ENCODE measurements at places on chromosomes 16 and 17.

DNA sequence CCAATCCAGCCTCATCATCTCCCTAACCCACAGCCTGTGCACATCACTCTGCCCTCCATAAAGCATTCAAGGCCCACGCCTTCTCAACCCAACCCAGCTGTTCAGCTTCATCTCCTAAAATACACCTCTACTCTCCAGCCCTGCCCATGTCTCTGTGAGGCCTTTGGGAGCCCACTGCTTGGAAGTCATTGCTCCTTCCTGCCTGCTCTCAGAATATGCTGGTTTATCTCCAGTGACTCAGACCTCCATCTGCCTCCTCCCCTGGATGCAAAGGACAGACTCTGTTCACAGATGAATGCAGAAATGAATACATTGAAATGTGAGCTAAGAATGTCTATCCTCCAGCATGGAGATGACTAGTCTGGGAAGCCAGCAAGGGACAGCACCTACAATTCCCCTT, 19.0 kb downstream of the KCNG4 start:
- no peak for DNase-seq

DNA sequence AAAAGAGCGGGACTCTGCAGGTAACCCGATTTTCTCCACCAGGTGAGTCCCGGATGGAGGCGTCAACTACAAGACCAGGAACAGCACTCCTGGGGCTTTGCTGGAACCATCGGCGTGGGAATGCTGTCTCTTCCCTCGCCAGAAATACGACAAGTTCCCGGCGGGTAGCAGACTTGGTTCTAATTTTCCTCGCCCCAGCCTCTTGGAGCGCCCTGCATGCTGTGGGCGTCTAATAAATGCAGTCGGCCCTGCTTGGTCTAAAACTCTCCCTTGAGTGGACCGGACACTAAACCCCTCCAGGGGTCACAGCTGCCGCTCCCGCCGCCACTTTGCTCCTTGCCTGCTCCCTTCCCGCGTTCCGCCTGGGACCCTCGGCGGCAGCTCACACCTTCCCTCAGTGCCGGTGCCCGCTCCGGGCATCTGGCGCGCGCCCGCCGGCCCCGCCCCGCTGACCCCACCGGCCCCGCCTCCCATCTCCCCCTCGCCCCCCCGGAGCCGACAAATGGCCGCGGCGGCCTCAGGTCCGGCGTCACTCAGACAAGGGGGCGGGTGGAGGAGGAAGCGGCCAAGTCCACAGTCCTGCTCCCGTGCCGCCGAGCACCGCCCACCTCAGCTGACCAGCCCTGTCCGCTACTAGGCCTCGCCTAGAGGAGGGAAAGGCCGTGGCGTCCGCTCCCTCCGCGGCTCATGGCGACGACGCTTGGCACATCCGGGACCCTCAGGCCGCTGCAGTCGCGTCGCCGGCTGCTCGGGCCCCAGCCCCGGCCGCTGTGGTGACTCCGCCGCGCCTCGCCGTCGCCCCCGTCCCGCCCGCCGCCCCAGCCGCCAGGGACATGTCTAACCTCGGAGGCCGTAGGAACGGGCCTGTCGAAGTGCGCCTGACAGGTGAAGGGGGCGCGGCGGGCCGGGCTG, 65.8 kb downstream of the KPNA2 start:
- peak; percentile 91 for DNase-seq

DNA sequence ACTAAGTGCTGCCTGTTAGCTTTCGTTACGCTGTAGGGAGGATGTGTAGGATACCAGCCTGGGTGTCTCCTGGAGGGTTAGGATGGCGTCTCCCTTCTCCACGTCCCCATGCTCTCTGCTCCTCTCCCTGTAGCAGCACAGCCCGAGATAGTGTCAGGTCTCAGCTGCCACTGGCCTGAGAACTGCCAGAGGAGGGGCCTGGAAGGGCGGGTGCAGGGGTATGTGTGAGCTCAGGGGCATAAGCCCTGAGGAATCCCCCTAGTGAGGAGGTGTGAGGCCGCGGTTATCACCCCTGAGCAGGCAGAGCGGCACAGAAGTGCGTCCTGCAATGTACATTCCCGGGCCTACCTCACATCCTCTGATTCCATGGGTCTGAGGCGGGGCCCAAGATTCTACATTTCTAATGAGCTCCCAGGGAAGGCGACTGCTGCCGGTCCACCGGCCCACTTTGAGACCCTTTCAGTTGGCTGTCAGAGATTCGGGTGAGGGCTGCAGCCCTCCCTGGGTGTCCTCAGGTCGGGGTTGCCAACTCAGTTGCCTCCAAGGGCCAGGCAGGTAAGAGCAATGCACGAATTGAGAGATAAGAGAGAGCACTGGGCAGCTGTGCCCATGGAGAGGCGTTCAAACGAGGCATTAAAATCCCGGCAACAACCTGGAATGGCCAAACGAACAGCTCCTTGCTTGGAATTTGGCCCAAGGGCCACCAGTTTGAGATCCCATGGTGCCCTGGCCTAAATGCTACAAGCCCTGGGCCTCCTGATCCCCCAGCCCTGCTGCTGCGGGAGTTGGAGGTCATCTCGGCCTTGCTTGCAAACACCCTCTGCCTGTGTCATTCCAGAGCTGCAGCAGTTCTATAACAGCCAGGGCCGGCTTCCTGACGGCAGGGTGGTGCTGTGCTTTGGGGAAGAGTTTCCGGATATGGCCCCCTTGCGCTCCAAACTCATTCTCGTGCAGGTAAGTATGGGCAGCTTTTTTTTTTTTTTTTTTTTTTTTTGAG, 20.6 kb downstream of the IRF8 start:
- no peak for DNase-seq

DNA sequence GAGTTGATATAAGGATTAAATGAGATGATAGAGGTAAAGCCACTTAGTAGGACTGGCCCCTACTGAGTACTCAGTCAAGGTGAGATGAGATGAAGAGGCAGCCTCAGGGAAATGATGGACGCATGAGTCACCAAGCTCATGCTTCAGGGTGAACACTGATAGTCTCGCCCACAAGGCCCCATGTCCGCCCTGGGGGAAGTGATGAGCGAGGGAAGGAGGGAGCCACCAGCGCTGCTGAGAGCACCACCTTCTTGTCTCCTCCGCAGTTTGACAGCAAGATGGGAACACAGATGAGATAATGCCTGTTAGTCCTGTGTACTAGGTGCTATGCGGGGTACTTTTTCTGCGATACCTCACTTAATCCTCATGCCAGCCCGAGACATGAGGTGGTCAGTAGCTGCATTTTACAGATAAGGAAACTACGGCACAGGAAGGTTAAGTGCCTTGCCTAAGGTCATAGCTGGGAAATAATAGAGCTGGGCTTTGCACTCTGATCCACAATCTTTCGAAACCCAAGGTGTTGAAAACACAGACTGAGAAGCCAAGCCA, 383.0 kb downstream of the CPPED1 start:
- DNase-seq = no peak

DNA sequence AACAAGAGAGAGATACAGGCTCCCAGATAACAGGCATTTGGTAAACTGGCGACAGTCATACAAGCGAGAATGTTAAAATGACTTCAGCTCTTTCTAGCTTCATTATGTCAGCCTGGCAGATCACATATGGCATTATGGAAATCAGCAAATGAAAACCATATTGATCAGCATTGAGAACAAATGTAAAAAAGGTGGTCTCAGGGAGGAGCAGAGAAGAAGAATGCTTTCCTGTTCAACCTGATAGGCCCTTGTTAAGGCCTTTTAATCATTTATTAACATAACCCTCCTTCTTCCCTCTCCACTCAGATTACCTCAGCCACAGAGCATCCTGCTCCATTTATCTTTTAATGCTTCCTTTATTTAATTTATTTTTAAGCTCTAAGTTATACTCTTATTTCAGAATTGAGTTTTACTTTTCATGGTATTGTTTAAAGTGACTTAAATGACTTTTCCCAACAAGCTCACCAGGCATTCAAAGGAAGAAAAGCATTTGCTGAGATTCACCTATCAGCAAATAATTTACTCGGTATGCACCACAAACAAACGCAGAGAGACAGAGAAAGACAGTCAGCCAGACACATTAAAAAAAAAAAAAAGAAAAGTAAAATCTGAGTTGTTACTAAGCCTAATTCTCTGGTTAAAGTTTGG, 243.9 kb upstream of the TBX2 start:
- DNase-seq = no peak

DNA sequence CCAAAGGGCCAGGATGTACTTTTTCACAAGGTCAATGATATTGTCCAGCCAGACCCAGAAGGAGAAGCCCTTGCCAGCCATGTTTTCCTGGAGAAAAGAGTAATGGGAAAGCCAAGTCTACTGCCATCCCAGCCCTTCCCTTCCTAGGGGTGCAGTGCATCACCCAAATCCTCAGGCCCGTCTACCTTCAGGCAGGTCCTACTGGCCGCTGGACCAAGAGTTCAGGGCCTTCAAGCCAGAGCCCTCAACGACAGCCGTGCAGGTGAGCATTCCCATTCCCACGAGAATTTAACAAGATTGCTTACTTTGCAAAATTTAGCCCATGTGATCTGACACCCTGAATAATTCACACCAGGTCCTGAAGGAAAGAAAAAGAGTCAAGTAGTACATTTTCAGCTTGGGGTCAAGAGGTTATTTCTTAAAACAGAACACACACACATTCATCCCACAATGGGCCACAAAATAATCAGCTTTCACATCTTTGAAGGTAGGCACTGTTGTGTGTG, 35.0 kb downstream of the STAT5A start:
- DNase-seq = no peak

GRCh38 chr17:43832168-43832975, 574 bp downstream of the MPP3 start:
- no peak for DNase-seq

DNA sequence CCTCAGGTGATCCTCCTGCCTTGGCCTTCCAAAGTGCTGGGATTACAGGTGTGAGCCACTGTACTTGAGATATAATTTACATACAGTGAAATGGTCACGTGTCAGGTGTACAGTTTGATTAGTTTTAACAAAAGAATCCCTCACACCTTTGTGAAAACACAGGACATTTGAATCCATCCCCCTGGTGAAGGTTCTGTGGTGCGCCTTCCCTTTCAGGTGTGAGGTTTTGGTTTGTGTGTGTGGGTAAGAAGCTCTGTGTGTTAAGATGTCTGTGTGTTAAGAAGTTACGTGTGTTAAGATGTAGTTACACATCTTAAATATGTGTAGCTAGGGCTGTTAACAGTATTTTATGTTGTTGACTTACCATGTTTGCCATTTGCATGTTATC, 4.4 kb downstream of the SEC14L1 start:
- DNase-seq = no peak

DNA sequence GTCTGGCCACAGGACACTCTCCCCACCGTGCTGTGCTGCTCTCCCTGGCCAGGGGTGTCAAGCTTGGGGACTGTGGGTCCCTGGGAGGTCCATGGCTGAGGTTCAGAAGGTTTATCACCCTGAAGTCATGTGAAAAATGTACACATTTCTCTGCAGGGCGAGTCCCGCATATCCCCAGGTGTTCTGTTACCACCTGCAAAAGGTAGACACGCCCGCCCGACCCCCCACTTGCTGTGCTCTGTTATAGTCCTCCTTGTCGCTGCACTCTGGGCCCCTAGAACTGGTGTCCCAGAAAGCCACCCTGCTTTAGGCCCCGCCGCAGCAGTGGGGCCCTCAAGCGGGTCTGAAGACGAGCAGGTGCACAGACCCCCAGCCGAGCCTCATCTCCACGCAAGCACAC, 11.8 kb downstream of the JPT2 start:
- DNase-seq = no peak

GRCh38 chr17:6623941-6624340, 16.6 kb downstream of the KIAA0753 start:
- no peak for DNase-seq

DNA sequence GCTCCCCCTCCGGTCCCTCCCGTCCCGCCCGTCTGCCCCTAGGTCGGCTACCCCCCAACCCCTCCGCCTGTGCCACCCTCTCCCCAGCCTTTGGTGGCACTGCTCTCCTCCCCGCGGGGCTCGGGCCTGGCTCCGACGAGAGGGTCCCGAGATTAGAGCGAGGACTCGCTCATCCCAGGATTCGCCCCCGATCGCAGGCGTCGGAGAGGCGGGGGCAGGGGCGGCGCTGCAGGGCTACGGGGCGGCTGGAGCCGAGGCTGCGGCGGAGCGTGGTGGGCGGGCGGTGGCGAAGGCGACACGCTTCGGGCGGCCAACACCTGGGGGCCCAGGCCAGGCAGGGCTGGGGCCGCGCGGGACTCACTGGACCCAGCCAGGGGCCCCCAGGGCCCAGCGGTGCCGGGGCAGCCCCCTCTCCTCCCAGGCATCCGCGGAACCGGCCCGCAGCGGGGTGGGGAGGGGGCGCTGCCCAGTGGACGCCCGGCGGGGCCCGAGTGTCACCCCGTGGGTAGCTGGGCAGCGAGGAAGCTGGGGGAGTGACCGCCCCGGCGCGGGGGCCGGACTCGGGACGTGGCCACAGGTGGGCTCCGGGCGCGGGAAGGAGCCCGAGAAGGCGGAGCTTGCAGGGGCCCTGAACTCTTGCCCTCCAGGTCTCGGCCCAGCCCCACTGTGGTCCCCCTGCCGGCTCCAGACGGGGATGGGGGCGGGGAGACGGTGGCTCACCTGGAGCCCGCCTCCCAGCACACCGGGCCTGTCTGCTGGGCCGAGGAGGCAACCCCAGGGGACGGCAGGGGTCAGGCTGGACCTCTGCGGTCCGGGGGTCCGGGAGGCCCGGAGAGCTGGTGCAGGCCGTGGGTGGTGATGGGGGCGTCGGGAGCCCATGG, 1.5 kb downstream of the MGAT5B start:
- DNase-seq = peak; percentile 47

GRCh38 chr16:70157105-70157476, 16.5 kb upstream of the CLEC18C start:
- no peak for DNase-seq

- DNase-seq = no peak
Measured at GRCh38 chr16:2898831-2899563, 12.7 kb upstream of the FLYWCH1 start.

GRCh38 chr16:25785361-25785760, 93.6 kb downstream of the HS3ST4 start:
- no peak for DNase-seq

DNA sequence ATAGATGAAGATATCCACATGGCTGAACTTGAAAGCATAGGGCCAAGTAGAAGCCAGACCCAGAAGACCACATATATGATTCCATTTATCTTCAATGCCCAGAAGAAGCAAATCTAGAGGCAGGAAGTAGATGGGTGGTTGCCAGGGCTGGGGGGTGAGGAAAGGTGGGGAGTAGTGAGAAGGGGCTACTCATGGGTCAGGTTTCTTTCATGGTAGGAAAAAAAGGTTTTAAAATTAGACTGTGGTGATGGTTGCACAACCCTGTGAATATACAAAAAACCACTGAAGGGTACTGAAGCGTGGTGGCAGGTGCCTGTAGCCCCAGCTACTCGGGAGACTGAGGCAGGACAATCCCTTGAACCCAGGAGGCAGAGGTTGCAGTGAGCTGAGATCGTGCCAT, 5.4 kb downstream of the CD2BP2 start:
- DNase-seq = no peak

- DNase-seq = no peak
Measured at GRCh38 chr16:88618182-88618955, 20.0 kb upstream of the IL17C start.

- peak; percentile 72 for DNase-seq
Measured at GRCh38 chr17:63919311-63919723, 678 bp upstream of the GH1 start.

DNA sequence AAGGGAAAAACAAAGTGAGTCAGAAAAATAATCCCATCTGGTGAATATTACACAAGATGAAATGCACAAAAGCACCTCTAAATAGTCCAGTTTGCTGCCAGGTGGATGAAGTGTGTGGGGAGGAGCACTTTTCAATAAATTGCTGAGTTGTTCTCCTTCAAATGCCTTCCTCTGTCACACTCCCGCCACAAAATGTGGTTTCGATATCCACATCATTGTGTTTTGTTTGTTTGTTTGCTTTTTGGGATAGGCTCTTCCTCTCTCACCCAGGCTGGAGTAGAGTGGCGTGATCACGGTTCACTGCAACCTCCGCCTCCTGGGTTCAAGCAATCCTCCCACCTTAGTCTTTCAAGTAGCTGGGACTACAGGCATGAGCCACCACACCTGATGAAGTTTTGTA, 24.6 kb upstream of the SHISA9 start:
- no peak for DNase-seq
